ENCODE measurements at places on chromosomes 3 and 15.

GRCh38 chr3:49727924-49728361 is 4.2 kb upstream of the GMPPB start:
- no peak for DNase-seq

DNA sequence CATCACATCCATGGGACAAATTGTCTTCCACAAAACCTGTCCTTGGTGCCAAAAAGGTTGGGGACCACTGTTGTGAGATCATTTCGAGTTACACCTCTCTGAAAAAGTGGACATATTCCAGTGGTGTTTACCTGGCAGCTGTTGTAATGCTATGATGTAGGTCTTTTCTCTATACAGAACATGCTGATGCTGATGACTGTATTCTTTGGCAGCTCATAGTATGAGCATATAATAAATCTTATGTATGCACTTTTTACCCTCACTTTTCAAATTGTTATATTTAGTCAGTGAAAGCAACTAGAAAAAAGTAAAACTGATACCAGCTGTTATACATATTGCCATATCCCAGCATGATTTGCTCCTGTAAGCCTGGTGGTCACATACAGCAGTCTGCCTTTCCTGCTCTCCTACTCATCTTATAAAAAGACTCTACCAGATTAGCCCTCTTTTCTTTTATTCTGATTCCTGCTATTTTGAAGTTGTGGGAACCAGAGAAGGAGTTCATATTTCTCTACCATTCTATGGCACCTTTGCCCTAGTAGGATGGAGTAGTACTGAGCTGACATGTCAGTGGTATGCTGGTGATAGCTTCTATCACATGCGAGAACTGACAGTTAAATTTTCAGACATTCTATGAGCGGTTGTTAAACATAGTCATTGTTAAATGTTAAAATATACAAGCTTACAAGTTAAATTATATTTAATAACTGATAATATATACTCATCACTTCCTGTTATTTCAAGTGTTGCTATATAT is 128.7 kb downstream of the FNDC3B start:
- no peak for DNase-seq

- DNase-seq = no peak
Measured at GRCh38 chr15:29677871-29678461, 144.3 kb downstream of the TJP1 start.

- no peak for DNase-seq
Measured at GRCh38 chr3:127427156-127427555, 139.3 kb upstream of the PRR20G start.

- no peak for DNase-seq
Measured at GRCh38 chr3:132222868-132223538, 94.2 kb upstream of the ACP3 start.

GRCh38 chr3:158084651-158085050 is 21.6 kb downstream of the SHOX2 start:
- no peak for DNase-seq

GRCh38 chr15:42608752-42609488 is 33.5 kb downstream of the STARD9 start:
- no peak for DNase-seq

DNA sequence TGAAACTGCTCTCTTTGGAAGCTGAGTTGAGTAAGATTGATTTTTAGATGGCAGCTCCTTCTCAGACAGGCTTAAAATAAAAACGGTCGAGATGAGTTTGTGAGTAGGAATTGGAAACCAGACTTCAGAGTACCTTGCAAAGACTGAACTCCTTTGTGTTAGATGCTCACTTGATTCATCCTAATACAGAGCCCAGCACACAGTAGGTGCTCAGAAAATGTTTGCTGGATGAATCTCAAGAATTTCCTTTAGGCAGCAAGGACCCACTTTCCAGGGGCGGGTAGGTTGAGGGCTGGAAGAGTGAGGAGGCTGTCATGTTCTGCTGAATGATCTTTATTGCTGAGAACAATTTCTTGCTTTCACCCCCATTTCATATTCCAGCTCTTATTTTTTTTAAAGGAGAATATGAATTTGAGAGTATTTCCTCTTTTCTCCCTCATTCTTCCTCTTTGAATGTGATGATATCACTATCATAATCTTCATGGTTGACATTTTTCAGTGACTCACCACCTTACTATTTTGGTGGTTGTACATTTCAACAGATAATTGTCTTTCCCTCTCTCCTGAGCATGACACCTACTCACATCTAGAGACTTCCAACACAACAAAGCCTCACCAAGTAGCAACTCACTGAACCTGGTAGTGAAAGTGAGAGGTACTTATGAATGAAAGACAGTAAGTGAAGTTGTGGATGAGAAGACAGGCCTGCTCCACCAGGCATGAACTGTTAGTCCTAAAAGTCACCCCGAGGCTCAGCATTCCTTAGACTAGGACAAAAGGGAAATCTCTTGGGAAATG is 113.3 kb downstream of the PDCD6IP start:
- no peak for DNase-seq

GRCh38 chr15:93283854-93284253 is 194.8 kb upstream of the RGMA start:
- DNase-seq = no peak

DNA sequence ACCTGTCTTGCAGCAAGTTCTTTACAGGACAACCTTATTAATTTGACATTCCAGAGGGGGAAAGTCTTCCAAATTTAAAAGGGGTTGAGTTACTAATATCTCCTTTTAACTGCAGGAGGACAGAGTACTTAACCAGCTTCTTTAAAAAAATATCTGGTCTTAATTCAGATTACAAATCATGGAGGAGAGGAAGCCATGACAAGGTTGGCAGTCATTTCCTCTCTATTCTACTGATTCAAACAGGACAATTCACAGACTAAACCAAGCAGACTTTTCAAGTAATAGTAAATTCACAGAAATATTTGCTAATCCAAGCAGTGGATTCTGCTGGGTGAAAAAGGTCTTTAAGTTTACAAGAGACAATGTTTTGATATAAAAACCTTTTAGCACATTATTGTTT is 185.3 kb downstream of the CFAP20DC start:
- DNase-seq = no peak

GRCh38 chr3:61828880-61829721 is 267.7 kb downstream of the PTPRG start:
- DNase-seq = no peak

- DNase-seq = no peak
Measured at GRCh38 chr15:51131596-51132290, 37.0 kb upstream of the TNFAIP8L3 start.

- no peak for DNase-seq
Measured at GRCh38 chr3:180239939-180240338, 203.2 kb upstream of the PEX5L start.

GRCh38 chr15:71278989-71279756 is 163.9 kb downstream of the THSD4 start:
- no peak for DNase-seq

DNA sequence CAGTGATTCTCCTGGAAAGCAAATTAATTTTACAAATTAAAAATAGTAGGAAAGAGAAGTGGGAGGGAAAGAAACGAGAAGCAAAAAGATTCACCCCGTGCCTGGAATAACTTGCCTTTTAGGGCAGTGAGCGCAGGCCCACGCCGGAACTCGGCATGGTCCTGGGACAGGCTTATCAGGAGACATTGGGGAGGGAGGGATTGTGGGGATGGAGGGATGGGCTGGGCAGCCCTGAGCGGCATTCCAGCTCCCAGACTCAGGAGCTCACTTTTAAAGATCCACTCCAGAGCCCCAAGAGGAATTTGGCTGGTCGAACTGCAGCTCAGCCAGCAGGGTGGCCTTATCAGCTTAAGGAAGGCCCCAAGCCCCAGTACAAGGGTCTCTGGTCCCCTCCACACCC is 117.9 kb downstream of the ADCY5 start:
- DNase-seq = no peak

GRCh38 chr3:105315144-105315543 is 51.6 kb upstream of the ALCAM start:
- no peak for DNase-seq

DNA sequence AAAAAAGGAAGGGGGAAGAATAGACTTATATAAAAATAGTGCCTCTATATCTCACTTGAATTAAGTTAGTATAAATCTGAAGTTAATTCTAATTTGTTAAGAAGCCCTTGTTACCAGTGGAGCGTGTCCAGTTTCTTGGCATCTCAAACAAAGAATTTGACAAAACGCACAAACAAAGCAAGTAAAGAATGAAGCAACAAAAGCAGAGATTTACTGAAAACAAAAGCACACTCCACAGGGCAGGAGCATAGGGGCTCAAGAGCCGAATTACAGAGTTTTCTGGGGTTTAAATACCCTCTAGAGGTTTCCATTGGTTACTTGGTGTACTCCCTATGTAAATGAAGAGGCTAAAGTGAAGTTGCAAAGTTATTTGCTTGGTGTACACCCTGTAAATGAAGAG is 34.0 kb upstream of the GK5 start:
- no peak for DNase-seq

DNA sequence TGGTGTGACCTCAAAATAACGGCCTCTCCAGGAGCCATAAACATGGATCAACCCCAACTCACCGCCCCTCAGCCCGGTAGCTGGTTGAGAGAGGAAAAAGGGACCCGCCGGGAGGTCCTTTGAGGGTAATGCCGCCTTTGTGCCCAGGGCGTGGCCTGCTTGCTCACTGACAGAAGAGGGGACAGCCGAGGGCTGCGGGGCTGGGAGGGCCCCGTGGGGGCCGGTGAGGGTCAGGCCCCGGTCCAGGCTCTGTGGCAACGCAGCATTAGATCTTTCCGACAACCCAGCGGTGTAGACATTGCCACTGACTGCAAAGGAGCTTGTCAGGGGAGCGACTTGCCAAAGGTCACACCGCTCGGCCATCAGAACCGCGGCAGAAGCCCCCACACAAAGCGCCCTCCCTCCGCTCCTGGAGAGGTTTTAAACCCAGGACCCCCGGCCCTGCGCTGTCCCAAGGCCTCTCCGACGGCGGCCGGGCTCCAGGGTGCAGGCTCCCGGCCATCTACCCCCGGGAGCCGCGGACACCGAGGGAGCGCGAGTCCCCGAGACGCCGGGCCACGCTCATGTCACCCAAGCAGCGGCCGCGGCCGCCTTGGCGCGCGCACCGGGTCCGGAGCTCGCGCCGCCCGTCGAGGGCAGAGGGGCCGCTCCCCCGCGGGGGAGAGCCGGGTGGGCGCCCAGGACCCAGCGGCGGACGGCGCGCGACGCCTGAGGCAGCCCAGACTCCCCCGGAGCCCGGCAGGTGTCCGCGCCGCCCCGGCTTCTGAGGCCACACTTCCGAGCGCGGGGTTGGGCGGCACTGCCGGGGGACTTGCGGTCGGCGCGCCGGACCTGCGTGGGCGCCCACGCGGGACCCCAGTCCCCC is 975 bp downstream of the PCSK6 start:
- DNase-seq = no peak

DNA sequence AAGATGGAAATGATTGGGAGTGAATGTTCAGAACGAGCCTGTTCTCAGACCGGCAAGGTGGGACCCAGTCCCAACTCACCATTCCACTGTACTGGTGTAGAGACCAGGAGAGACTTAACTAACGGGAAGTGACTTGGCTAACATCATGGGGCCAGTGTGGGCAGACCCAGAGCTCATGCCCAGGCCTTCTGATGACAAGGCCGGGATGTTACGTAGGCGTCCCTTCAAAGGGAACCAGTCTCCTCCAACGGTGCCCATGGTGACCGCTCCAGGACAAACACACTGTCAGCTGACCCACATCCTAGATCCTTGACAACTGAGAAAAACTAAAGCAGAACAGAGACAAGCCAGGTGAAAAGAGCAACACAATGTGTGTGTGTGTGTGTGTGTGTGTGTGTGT is 128.4 kb upstream of the HACD2 start:
- no peak for DNase-seq

DNA sequence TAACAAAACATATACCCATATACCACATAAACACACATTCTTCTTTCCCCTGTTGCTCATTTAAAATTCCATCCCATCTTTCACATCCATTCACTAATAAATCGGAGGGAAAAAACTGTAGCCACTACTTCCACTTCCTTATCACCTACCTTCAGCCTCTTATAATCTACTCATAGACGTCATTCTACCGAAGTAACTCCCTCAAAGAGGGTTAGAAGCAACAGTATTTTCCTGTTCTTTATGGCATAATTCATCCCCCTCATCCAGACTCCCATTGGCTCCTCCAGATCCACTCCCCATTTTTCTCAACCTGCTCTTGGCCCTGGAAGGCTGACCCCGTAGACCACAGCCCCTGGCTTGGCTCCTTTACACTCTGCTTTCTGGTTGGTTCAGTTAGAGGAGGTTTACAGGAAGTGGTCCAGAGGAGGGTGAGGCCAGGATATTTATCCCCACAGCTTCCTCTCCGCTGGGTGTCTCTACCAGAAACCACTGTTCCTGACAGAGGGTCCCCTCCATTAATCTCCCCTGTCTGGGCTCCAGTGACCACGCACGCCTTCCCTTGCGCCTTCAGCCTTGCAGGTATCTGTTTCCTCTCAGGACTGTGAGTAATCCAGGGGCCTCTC is 46.3 kb downstream of the FMN1 start:
- DNase-seq = no peak

GRCh38 chr3:124846189-124846588 is 41.0 kb downstream of the ITGB5 start:
- DNase-seq = no peak

DNA sequence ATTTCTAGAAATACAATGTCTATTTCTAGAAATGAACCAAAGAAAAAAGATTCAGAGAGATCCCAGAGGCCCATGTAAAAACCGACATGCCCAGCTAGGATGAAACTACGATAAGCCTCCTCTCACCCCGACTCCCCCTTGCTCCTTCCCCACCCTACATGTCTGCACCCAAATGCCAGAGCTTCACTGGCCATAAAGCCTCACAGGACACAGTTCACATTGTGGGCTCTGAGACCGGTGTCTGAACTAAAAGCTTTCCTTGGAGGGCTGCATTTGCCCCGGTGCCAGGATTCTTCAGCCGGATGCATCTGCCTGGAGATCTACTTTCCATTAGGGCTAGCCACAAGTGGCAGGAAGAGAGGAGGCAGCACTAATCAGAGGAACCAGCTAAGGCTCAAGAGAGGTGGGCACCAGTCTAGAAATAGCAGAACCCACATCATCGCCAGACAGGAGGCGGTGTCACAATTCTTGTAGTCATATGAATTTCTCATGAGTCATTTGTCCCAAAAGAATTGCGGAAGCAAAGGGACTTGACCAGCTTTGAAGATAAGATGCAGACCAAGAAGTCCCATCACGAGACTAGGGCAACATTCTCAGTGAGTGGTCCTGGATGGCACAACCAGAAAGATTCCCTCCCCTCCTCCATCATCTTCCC is 353.6 kb downstream of the NTRK3 start:
- DNase-seq = no peak

GRCh38 chr15:62307551-62307950 is 142.5 kb upstream of the C2CD4B start:
- no peak for DNase-seq

GRCh38 chr15:85706779-85707518 is 87.8 kb downstream of the KLHL25 start:
- DNase-seq = no peak

GRCh38 chr15:68207176-68207935 is 2.2 kb upstream of the CALML4 start:
- no peak for DNase-seq

Data from left renal cortex interstitium (tissue), 4 donors.